T-helper 2 cell treated with Interferon-gamma antibody and Interleukin-4, amounts not matched to agents 5 μg/mL and 100 μg/mL, for 36 hours (primary cell): ENCODE measurements at places on chromosomes 12 and 14.

DNA sequence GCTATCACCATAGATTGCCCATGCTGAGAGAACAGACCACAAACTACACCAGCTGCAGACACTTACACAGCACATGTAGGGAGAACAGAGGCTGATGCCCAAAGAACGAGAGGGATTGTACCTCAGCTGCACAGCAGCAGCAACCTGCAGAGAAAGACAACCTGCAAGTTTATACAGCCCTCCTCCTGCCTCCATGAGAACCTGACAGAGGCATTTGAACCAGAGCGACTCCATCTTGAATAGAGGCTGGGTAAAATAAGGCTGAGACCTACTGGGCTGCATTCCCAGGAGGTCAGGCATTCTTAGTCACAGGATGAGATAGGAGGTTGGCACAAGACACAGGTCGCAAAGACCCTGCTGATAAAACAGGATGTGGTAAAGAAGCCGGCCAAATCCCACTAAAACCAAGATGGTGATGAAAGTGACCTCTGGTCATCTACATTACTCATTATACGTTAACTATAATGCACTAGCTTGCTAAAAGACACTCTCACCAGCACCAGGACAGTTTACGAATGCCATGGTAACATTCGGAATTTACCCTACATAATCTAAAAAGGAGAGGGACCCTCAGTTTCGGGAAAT, 262.4 kb upstream of the HMGA2 start:
- DNase-seq: no peak

DNA sequence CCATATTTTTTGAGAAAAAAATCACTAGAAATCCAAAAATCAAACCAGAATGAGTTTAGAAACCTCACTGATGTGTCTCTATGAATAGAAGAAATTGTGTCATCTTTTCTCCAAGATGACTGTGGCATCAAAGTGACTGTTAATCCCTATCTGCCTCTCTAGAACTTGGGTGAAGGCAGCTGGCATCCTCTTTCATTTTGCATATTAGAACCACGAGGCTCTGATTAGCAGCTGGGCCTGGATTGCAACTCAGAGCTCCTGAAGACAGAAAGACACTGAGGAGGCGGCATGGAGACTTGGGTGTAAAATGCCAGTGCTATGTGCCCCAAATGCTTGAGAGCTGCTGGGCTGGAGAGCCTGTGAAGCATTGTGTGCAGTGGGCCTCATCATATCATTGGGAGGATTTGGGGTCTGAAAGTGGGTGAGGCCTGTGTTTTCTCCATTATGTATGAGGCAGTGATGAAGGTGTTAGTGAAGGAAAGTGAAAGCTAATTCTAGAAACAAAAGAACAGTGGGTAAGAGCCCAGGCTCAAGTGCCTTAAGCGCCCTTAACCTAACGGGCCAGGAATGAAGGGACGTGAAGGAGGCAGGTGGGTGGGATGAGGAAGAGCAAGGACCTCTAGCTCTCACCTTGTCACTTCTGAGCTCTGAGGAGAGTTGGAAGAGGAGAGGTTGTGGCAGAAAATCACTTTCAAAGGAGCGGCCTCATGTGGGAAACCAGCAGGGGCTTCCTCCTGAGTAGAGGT, 26.2 kb downstream of the NKX2-8 start:
- DNase-seq: no peak

DNA sequence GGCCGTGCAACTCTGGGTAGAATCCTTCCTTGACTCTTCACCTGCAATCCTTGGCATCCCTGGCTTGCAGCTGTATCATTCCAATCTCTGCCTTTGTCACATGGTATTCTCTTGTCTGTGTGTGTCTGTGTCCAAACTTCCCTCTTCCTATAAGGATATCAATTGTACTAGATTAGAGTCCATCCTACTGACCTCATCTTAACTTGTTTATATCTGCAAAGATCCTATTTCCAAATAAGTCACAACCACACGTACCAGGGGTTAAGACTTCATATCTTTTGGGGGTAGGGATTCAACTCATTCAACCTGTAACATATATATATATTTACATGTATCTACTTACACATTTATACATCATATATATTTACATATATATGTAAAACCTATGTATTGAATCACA, 29.6 kb upstream of the RASSF3 start:
- no peak for DNase-seq

- DNase-seq: no peak
Measured at GRCh38 chr12:100273782-100274181, 6.8 kb downstream of the SCYL2 start.

- DNase-seq: no peak
Measured at GRCh38 chr12:124683152-124684124, 116.0 kb upstream of the NCOR2 start.

GRCh38 chr12:1117371-1117770, 126.3 kb downstream of the ERC1 start:
- DNase-seq: no peak

GRCh38 chr12:126994599-126994998, 1272.4 kb upstream of the TMEM132C start:
- DNase-seq: no peak
